Fibroblast of the aortic adventitia (primary cell): ENCODE measurements at places on chromosomes 1 and 21. TPM values are rescaled to one million over a fixed set of nuclear protein-coding genes. Genes with fewer than 3 reads are reported as not detected.

Gene RNF207
- 7.8 and 42.6 TPM in 2 replicates for total RNA-seq

GRCh38 chr1:1329304-1330210 lies 1.5 kb upstream of the TAS1R3 start:
- DNase-seq, result no peak

Gene APOBEC4
- total RNA-seq, result not detected in 2 replicates

- no peak for DNase-seq
These were observed 125.4 kb downstream of the PTPRU start for GRCh38 chr1:29361686-29362085.

- no peak for DNase-seq
These were observed 88.9 kb downstream of the UBR4 start for GRCh38 chr1:19121192-19121591.

- no peak for DNase-seq
These were observed 321.7 kb upstream of the NR5A2 start for GRCh38 chr1:199705825-199706224.

DNA sequence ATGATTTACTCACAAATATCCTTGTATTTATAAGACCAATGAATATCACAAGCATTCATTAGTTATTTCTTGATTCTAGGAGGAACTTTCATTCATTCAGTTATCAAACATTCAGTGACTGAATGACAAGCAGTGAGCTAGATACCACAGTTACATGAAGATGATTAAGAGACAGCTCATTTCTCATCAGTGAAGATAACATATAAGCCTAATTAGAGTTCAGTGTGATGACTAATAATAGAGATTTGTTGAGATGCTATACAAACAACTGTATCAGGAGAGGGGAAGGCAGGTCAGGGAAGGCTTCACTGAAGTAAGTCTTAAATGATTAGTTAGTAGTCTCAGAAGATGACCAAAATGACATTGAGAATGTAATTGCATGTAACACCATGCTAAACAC lies 14.6 kb upstream of the C1orf105 start:
- DNase-seq, result no peak

GRCh38 chr1:93629101-93630059 lies 52.3 kb downstream of the BCAR3 start:
- peak; percentile 91 for DNase-seq

GRCh38 chr1:27979859-27980201 lies 20.1 kb downstream of the XKR8 start:
- DNase-seq, result no peak

- peak; percentile 62 for DNase-seq
These were observed 2.1 kb upstream of the RGS1 start for GRCh38 chr1:192573499-192573898.
